ENCODE measurements at places on chromosomes 7 and 10.
A peak's percentile ranks its signal among the peaks of the same experiment; 100 is the strongest.

DNA sequence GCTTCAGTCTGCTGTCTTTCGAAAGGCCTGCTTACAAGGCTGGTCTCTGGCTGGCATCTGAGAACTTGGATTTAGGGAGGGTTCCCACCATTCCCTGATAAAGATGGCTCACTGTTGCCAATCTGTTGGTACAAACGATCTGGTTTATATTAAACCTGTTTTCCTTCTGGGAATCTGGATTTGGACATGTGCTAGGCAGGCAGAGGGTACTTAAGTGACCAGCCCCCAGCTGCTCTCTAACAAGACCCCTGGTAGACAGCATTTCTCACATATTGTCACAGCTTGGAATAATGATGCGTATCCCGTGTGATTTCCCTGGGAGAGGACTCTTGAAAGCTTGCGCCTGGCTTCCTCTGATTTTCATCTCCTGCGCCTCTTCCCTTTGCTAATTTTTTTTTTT, 21.6 kb downstream of the YWHAG start:
- DNase-seq, result no peak

DNA sequence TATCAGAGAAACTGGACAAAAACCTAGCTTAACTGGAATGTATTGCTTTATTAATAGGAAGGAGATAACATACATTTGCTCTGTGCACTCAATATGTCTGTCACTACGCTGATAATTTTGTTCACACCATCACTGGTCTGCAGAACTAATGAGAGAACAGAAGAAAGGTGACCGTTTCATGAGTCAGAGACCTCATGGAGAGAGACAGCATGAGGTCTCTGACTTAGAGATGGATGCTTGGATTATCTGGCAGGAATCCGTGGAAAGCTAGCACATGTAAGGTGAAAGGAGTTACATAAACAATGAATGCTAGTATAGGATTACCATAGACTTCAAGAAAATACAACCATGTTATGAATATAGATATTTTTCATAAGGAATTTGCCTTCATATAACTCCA, 947.3 kb downstream of the IPMK start:
- no peak for DNase-seq

DNA sequence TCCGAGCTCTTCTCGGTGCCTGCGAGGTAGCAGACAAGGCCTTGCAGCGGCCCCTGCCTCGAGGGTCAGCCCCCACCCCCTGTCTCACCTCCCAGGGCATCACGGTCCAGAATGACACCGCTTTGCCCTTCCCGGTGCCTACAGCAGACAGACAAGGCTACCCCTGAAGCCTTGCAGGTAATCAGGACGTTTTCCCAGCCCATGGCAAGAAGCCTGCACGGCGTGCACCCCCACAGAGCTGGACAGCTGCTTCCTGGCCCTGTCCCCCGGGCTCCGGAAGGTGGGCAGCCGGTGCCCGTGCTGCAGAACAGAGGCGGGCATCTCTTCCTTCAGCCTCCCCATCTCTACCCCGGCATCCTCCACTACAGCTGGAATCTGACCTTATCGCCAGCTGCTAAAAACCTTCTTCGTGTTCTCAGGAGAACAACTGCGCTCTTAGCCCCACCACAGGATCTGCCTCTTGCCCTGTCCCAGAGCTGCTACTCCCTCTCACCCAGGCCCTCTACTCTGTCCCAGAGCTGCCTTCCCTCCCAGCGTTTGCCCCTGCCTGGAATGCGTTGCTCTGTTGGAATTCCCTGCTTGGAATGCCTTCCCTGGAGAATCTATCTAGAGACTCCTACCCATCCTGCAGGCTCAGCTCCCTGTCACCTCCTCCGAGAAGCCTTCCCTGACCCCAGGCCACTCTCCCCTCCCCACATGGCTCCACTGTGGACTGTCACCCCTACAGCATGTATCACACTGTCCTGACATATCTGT, 4.7 kb downstream of the MYL10 start:
- DNase-seq, result no peak

GRCh38 chr10:1966712-1967376, 229.5 kb upstream of the ADARB2 start:
- no peak for DNase-seq

DNA sequence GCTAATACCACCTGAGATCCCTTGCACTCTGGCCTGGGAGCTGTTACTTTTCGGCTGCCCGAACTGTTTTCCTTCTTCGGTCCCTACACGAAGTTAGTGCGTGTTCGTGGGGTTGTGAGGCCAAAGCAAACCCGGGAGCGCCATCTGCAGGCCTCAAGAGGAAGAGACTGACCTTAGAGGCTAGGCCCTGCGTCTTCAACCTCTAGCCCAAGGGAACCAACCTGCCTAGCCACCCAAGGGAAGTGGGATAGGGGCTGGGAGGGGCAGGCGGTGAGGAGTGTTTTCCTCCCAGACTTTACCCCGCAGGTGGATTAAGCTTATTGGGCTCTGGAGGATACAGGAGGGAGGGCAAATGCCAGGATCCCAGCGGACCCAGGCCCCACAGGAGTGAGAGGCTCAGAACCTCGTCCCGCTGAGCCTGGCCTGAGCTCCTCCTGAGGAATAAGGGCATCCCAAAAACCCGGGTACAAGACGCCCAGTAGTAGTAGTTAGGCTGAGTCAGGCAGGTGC, 1.7 kb upstream of the PAX2 start:
- peak; percentile 53 for DNase-seq

- no peak for DNase-seq
These were observed 57.1 kb downstream of the AOC1 start for GRCh38 chr7:150909200-150909995.
